Neural progenitor cell (in vitro differentiated cells): ENCODE measurements at places on chromosomes 4 and X. TPM values are rescaled to one million over a fixed set of nuclear protein-coding genes. Genes with fewer than 3 reads are reported as not detected.

Gene PHEX
- total RNA-seq: 0.06 and 0.07 TPM in 2 replicates

Gene SSX2B
- total RNA-seq: not detected in 2 replicates

DNA sequence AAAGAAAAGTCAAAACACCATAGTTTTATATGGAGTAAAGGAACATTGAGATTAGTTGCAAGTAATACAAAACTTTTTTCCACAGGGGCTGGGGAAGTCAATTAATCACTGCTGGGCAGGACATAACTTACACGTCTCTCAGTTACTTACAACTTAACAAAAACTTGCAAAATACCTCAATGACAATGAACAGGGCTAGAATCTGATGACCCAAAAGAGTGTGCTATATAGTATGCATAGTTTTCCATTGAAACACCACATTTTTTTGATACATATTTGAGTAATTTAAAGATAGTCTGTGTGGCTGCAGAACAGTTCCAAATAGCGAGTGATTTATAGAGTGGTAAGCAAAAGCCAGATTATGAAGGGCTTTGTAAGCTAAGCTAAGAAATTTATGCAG is 172.3 kb upstream of the TRPC5 start:
- H3K4me1 ChIP-seq: peaks cover 4% of the 10 kb centered on the region
- no peaks in the 10 kb centered on the region for H3K36me3 ChIP-seq
- no peak overlapping the region for H3K4me3 ChIP-seq
- no peaks in the 10 kb centered on the region for H3K27me3 ChIP-seq
- no peak overlapping the region for H3K27ac ChIP-seq
- DNase-seq: no peak

GRCh38 chrX:13938051-13938828 is 91.5 kb downstream of the GEMIN8 start:
- no peaks in the 10 kb centered on the region for H3K27me3 ChIP-seq
- H3K27ac ChIP-seq: no peak overlapping the region

- H3K36me3 ChIP-seq: no peaks in the 10 kb centered on the region
- no peak for DNase-seq
- H3K4me3 ChIP-seq: no peak overlapping the region
- no peaks in the 10 kb centered on the region for H3K4me1 ChIP-seq
These were observed 34.2 kb upstream of the ATRX start for GRCh38 chrX:77820091-77820727.

Gene SAGE1
- total RNA-seq: not detected in 2 replicates
